ENCODE measurements at places on chromosomes 12 and 14.

- DNase-seq: no peak
Measured at GRCh38 chr12:64876388-64877071, 52.1 kb downstream of the TBC1D30 start.

GRCh38 chr12:102496591-102496990, 16.2 kb upstream of the IGF1 start:
- DNase-seq: no peak

DNA sequence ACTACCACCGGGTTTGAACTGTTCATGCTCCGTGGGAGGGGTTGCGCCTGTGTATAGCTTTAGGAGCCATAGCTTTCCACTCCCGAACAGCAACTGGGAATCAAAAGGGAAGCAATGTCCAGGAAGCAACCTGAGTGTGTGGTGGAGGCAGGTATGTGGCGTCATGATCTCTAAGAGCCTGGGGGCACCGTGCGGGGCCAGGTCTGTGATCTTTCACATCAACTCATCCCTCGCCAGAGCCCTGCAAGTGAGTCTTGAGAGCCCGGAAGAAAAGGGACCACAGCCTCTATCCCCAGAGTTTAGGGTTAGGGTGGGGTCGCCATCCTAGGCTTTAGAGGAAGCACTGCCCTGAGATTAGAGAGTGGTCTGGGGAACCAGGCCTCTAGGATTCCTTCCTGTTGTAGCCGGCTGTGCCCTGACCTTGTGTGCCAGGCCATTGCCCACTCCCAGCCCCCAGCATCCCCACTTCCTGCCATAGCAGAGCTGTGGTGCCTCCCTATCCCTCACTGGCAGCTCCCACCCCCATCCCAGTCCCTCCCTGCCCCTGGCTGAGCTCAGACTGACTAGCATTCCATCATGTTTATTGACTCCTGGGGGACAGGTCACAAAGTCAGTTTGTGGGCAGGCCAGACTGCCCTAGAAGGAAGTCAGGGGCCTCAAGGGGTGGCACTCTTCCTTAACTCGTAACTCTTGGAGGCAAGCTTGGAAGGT, 745 bp upstream of the ADCY4 start:
- no peak for DNase-seq

GRCh38 chr12:75909714-75910656, 121.6 kb downstream of the PHLDA1 start:
- no peak for DNase-seq

GRCh38 chr14:105093431-105094192, 28.4 kb upstream of the GPR132 start:
- DNase-seq: no peak

- DNase-seq: no peak
Measured at GRCh38 chr12:59698600-59698999, 102.8 kb downstream of the SLC16A7 start.

DNA sequence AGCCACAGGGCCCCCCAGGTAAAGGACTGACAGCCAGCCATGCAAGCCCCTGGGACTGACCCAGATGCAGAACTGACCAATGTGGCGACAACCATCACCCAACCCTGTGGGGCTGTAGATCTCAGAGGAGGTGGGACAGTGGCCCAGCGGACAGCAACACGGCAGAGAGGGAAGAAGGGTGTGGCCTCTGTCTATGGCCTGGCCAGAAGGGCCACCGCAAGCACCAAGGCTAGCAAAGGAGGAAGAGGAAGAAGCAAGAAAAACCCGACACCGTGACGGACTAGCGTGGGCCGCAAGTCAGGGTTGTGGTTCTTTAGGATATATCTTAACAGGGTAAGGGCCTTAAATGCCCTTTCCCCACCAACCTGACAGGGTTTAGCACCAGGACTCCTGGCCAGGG, 71.2 kb downstream of the ITPK1 start:
- no peak for DNase-seq

GRCh38 chr12:67320614-67321295, 51.6 kb downstream of the CAND1 start:
- DNase-seq: no peak

GRCh38 chr14:78005325-78005724, 164.8 kb upstream of the NRXN3 start:
- DNase-seq: no peak

DNA sequence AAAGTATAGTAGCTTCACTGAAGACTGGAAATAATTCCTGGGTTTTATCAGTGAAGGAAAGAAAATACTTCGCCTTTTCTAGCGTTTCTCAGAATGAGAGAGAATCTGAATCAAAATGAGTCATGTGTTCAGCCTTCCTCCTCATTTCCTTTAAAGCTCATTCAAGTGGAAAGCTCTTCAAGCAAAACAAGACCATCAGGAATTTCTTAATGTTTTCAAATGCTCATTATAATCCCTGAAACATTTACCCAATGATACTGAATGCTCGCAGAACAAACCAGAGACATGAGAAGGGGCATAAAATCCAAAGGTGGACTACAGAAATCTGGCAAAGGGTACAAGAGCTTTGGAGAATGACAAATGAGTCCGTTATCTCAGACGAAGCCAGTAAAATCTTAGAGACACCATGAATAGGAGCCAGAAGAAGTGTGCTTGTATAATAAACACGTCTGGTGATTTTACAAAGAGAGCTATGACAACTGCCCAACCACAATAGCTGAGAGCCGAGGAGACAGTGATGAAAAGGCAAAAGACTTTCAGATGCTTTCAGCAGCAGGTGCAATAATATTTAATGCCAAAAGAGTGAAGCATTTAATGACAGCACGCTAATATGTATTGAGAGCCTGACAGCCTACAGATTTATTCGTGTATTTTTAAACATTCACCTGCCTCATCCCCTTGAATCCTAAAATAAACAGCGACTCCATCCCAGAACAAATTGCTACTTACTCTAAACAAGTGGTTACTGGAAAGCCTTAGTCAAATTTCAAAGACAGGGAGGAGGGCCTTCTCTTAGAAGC, 19.0 kb downstream of the SPRING1 start:
- DNase-seq: peak; percentile 64

GRCh38 chr12:12979126-12979525, 20.9 kb downstream of the HEBP1 start:
- DNase-seq: no peak

DNA sequence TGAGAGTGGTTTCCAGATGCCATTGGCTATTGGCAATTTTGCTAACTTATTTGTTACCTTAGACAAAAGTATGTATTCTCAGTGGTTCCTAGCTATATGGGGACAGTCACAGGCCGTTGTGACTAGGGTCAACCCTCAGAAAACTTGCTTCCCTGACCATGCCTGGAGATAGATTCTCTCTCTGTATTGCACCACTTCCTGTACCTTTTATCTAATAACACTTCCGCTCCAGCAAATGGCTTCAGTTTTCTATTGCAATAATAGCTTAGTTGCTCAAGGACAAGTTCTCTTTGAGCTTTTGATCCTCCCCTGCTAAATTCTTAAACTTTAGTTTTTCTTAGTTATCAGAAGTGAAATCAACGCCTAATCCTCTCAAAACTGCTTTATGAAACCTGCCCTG, 338.0 kb downstream of the RMST start:
- no peak for DNase-seq

- DNase-seq: peak; percentile 11
Measured at GRCh38 chr12:78209846-78210505, 379.3 kb downstream of the NAV3 start.

GRCh38 chr12:95972832-95973456, 23.2 kb downstream of the HAL start:
- DNase-seq: no peak
